ENCODE measurements at places on chromosomes 1 and 21.

DNA sequence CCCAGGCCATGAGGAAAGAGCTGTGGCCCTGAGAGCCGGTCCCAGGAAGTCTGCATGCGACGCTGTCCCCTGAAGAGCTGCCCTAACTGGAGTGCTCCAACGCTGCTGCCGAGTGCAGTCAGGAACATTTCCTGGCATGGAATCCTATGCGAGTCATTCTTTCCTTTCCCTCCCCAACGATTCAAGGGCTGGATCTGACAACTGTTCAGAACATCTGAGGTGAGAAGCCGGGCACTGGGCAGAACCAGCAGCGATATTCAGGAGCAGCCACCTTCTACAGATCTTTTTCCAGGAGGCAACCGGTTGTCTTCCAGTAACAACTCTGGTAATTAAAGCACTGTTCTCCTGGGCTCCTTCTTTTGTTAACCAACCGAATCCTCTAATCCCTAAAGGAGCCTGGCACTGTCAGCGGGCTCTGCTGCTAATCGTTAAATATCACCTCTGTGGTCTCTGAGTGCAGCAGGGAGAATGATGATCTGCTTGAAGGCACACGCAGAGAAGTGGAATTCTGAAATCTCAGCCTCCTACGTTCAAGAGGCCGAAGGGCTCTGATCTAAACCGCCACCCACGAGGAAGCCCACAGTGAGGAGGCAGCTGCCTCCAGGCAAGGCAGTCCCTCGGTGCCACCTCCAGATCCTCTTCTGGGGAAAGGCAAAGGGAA, 55.8 kb downstream of the SLC45A1 start:
- DNase-seq, result no peak

GRCh38 chr1:162854245-162854882, 6.6 kb downstream of the CCDC190 start:
- peak; percentile 52 for DNase-seq

GRCh38 chr1:228156515-228156881, 6.8 kb downstream of the GJC2 start:
- no peak for DNase-seq

GRCh38 chr1:199067483-199067882, 428.6 kb downstream of the PTPRC start:
- no peak for DNase-seq

GRCh38 chr1:202376247-202376646, 27.7 kb downstream of the PPP1R12B start:
- no peak for DNase-seq

DNA sequence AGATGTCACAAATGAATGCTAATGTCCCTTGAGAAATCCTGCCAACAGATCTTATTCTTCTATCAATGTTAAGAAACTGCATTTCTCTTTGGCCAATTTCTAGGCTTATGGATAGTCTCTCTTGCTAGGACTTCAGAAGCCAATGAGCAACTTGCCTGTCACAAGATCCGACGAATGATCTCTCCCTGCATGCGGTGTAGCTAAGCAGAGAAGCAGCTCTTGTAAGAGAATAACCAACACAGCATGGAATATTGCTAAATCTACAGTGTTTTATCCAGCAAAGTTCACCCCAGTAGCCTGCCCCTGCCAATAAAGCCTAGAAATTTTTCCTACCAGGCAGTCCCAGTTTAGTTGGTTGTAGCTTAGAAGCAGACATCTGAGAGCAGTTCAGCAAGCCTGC, 2.1 kb upstream of the SLC44A5 start:
- no peak for DNase-seq

- no peak for DNase-seq
These were observed 9.0 kb upstream of the CSF1 start for GRCh38 chr1:109901524-109902145.
